ENCODE measurements at places on chromosomes 16 and 17.

GRCh38 chr17:55659661-55660060 lies 63.0 kb downstream of the TMEM100 start:
- no peak for DNase-seq

- DNase-seq: no peak
These were observed 51.8 kb downstream of the C17orf67 start for GRCh38 chr17:56781906-56782305.

DNA sequence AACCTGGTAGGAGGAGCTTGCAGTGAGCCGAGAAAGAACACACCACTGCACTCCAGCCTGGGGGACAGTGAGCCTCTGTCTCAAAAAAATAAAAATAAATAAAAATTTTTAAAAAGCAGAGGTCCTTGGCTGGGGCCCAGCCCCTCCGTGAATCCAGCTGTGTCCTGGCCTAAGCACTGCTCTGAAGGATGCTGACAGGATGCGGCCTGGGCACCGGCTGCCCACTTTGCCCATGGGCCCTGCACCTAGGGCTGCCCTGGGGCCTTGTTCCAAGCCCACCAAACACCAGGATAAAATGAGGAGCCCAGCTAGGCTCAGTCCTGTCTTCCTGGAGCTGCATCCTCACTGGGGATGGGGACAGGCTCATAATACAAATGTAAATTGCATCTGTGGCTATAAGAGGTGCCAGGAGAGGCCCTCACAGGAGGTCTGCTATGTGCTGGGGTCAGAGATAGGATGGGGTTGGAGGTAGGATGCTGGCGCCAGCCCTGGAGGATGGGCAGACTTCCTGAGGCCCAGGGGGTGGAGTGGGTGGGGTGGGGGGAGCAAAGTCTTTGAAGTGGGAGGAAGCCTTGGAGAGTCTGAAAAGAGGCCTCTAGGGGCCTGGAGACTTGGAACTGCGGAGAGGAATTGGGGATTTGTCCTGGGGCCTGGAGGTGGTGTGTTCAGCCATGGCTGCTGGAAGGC lies 6.2 kb downstream of the C16orf89 start:
- no peak for DNase-seq

DNA sequence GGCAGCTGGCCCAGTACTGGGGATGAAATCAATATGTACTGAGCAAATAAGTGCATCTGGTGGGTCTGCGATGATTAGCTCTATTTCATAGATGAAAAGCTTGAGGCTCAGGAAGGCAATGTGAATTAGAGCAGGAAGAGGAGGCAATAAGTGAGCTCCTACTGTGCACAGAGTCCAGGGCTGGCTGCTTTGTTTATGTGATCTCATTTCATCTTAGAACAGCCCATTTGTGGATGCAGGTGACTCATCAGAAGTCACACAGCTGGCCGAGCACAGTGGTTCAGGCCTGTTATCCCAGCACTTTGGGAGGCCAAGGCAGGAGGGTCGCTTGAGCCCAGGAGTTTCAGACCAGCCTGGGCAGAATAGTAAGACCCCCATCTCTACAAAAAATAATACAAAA lies 7.1 kb downstream of the TMEM114 start:
- DNase-seq: no peak
